ENCODE measurements at places on chromosomes 12 and 14.

- DNase-seq, result no peak
Observed at GRCh38 chr14:58341152-58341748, 42.9 kb downstream of the ARID4A start.

DNA sequence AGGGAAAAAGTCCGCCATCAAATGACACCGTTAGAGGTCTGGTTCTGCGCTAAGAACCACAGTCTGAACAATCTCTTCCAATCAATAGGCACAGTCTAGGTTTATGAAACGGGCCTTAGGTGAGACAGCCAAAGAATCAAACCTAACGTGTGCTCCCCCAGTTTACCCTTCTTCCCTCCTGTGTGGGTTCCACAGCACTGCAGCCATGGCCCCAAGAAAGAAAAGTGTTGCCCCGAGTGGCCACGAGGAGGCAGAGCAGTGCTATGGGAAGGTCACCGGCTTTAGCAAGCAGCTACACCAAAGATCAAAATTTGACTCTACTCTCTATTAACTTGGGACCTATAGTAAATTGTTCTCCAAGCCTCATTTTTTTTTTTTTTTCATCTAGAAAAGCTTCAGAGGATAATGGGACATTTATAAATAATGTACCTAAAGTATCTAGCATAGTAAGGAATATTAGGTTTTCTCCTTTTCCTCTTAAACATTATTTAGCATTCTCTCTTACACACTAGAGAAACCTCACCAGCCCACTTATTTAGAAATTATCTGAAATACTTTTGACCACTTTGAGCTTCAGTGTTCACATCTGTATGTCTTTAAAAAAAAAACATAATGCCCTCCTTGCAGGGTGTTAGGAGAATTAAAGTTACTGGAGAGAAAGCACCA lies 70.2 kb upstream of the GPHB5 start:
- peak; percentile 71 for DNase-seq

DNA sequence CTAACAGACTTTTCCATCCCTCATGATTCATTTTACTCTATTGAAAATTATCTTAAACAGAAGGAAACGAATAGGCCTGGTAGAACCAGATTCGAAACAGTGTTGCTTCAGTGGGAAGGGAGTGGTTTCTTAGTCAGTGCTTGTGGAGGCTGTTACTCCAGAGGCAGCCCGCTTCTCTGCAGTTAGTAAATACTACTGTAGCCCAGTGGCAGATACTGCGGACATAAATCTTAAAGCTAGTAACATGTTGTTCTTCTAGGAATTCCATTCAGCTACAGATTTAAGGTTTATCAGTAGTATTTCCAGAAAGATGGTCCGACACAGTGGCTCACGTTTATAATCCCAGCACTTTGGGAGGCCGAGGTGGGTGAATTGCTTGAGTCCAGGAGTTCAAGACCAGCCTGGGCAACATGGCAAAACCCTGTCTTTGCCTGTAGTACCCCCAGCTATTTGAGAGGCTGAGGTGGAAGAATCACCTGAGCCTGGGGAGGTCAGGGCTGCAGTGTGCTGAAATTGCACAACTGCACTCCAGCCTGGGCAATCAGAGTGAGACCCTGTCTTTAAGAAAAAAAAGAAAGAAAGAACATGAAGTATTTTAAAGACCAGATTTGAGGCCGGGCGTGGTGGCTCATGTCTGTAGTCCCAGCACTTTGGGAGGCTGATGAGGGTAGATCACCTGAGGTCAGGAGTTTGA lies 45.9 kb downstream of the DIP2B start:
- no peak for DNase-seq

DNA sequence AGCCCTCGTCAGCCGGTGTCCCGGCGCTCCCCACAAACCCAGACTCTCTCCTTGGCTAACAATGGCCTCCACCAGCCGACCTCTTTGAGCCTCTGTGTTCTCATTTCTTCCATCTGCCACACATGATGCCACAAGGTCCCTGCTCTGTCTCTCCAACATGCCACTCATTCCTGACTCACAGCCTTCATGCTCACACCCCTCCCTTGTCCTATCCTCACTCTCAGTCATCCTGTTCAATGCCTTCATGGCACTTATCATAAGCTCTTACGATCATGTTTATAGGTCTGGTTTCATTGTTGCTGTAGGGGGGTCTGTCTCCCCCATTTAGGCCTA lies 9.6 kb upstream of the SERPINA11 start:
- no peak for DNase-seq

- DNase-seq, result no peak
Observed at GRCh38 chr12:460261-461230, 807 bp downstream of the B4GALNT3 start.

DNA sequence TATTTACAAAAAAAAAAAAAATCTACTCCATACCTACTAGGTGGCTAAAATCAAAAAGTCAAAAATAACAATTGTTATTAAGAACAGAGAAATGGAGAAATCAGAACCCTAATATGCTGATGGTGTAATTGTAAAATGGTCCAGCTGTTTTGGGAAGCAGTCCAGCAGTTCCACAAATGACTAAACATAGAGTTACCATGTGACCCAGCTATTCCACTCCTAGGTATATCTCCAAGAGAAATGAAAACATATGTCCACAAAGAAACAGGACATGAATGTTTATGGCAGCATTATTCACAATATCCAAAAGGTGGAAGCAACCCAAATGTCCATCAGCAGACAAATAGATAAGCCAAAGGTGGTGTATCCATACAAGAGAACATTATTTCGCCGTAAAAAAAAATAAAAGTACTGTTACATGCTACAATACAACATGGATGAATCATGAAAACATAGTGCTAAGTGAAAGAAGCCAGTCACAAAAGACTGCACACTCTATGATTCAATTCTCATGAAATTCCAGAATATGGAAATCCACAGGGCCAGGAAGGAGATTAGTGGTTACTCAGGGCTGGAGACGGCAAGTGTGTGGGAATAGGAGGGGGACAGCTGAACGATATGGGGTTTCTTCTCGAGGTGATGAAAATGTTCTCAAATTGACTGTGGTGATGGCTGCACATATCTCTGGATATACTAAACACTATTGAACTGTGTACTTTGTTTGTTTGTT lies 9.1 kb upstream of the DPF3 start:
- no peak for DNase-seq

DNA sequence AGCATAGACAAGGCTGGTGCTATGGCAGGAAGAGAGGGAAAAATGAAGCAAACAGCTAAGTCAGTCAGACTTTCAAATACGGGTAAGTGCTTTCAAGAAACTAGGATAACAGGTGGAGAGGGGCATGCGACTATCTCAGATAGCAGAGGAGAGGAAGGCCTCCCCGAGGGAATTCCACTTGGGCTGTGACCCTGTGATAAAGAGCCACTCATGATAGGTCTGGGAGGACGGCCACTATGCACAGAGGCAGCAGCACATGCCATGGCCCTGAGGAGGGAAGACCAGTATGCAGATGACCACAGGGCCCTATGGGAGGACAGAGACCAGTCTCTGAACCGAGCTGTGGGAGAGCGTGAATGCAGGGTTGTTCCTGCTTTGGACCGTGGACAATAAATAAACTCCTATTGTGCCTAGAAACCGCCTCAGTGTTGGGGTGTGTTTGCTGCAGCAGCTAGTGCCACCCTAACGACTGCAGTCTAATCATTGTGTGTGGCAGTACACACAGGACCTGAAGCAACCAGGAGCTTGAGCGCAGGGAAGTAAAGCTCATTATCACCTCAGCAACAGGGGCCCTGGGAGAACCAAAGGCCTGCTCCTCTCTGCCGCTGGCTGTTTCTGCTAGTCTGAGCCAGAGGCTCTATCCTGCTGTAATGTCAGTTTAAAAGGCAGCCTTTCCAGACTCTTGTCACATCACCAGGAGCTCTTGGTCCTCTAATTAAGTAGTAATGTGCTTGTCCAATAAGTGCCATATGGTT lies 119.1 kb downstream of the CACNA1C start:
- DNase-seq, result peak; percentile 89

DNA sequence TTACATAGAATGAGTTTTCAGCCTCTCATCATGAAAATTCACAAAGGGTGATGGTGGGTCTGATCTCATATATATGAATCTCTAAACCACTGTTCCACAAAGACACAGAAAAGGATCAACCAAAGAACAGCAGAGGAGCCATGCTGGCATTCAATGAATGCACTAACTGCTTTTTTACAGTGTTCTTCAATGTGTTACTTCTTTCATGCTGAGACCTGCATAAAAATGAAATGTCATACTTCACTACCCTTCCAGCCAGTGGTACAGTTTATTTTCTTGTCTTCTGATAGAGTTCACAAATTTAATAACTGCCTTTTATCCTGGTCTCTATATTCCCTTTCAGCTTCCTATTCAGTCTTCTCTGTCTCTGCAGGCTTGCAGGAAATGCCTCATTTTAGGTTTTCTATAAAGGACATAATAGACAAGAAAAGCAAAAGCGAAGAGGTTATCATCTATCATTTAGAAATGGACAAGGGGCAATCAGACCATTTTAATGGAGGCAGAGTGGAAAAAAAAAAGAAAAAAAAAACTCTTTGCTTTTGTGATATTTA lies 836.7 kb upstream of the FOXG1 start:
- DNase-seq, result no peak

DNA sequence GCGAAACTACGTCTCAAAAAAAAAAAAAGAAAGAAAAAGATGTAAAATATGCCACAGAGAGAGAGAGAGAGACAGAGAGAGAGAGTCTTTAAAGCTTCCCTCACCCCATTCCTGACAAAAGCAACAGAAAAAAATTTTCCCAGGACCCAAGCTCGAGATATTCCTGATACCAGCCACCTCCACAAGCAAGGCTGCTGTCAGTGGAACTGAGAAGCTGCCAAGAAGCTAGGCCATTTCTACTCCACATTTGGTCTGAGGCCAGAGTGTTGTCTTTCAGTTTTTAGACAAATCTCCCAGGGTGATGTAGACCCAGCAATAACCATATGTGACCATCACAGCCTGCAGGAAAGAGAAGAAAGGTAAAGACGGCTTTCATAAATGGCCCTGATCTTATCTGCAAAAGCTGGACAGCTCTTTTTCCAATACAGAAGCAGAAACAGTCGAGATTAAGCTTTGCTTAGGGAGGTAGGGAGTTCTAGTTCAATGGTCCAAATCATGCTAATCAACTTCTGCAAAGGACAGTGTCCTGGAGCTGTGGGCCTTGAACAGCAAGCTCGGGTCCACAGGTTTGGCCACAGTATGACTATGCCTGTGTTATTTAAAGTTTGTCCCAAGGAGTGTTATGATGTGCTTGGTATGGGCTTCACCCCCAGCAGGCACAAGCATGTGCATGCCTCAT lies 130.3 kb upstream of the NUDT4 start:
- no peak for DNase-seq

DNA sequence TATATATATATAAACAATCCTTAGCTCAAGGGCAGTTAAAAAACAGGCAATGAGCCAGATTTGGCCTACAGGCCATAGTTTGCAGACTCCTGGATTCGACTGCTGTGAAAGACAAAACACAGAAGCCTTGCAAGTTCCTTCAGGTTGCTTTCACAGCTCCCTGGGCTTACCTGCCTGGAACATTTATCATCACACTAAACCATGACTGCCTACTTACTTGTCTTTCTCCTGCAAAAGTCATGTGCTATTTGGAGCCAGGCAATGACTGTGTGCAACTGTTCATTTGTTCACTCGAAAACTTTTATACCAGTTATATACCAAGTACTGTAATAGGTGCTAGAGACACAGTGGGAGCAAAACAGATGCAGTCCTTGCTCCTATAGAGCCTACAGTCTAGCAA lies 2.2 kb upstream of the RPS6KA5 start:
- no peak for DNase-seq

- DNase-seq, result no peak
Observed at GRCh38 chr14:76117789-76118484, 33.8 kb upstream of the GPATCH2L start.

DNA sequence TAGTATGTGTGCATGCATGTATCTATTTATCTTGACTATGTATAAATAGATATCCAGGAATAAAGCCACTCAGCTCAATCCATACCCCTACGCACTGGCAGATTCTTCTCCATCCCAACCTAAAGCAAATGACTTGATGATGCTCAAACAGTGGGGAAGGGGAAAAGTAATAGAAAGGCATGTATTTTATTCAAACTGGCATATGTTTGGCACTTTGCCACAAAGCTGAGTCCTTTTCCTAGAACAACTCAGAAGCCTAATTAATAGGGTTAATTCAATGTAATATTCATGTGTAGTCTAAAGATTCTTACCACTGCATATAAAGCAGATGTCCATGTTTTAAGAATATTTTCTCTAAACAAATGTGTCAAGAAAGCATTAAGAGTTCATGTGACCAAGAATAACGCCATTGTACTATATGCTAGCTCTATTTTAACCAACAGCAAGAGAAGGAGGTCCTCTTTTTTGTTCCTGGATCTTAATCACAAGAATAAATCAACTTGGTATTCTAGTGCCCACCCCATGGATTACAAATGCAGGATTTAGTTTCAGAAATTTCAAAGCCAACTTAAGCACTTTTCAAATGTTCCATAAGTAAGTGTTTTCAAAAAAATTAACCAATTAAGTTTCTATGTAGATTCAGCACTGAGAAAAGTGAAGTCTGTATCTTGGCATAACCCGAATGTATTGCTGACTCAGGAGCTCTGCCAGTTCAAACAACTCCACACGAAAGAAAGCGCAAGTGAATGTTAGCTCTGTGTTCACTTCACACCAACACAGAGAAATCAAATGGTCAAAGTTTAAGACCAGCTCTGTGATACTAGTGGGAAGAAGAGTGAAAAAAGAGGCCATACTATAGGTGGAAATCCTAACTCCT lies 233.6 kb downstream of the MED13L start:
- DNase-seq, result no peak

- DNase-seq, result no peak
Observed at GRCh38 chr12:50203691-50204090, 36.5 kb upstream of the CERS5 start.

DNA sequence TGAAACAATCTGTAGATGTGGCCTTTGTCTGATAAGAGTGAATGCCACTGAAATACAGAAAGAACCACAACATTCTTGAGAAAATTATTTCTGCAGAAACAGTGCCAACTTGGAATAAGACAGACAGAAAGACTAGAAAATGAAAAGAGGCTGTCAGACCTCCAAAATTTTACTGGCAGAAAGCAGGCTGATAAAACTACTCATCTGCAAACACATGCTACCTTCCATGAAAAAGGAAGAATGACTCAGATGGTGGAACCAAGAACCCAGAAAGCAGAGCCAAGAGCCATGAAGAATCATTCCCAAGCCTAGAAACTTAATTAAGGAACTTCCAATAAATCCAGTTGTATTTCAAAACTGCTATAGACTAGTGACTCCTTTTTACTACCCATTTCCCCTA lies 31.9 kb upstream of the OSBPL8 start:
- no peak for DNase-seq

- peak; percentile 32 for DNase-seq
Observed at GRCh38 chr12:82176761-82177490, 181.3 kb downstream of the CCDC59 start.

Measured in mesendoderm (in vitro differentiated cells).